ENCODE measurements at places on chromosomes 13 and 19.

GRCh38 chr19:55319785-55320184, 5.4 kb downstream of the TMEM150B start:
- peak; percentile 60 for DNase-seq

GRCh38 chr13:24506698-24507335, 5.8 kb downstream of the PARP4 start:
- DNase-seq: no peak

GRCh38 chr19:42051166-42052115, 18.6 kb downstream of the GRIK5 start:
- no peak for DNase-seq

DNA sequence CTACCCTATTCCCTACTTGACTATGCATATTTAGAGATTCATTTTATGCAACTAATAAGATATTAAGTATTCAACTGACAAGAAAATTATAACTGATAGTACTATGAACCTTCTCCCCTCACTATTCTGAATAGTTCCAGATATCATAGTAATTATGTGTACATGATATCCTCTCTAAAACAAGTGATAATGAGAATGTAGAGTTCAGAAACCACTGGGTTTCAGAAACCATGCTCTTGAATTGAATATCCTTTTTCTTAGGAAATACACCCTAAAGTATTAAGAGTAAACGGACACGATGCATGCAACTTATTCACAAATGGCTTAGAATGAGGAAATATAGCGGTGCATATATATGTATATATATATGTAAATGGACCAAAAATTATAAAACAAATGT, 160.9 kb downstream of the TBC1D4 start:
- DNase-seq: no peak

DNA sequence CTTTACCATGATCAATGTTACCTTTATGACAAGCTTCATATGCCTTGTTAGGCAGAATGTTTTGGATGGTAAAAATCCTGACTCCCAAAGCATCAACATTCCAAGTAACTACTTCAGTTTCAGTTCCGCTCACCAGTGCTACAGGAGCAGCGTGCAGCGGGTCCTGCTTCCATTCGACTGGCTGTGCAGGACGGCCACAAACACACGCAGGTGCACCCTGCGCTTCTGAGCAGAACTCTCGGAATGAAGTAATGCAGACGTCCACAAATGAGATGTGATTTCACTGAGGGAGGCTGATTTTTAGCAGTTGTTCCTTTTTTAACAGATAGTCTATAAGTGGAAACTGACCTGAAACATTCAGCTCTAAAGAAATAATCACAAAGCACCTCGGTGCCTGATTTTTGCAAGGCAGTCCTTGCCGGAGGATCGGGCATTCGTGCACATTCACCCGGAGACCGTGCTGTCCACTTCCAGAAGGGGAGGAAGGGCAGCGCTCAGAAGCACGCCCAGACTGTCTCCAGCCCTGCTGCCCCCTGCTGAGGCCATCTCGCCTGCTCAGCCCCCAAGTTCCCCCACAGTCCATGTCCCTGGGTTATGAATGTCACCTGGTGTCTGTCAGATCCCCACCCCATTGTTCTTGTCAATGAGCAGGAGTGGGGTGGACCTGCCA, 85.8 kb downstream of the RAB20 start:
- no peak for DNase-seq

GRCh38 chr19:49570138-49570856, 10.1 kb downstream of the NOSIP start:
- DNase-seq: peak; percentile 88

DNA sequence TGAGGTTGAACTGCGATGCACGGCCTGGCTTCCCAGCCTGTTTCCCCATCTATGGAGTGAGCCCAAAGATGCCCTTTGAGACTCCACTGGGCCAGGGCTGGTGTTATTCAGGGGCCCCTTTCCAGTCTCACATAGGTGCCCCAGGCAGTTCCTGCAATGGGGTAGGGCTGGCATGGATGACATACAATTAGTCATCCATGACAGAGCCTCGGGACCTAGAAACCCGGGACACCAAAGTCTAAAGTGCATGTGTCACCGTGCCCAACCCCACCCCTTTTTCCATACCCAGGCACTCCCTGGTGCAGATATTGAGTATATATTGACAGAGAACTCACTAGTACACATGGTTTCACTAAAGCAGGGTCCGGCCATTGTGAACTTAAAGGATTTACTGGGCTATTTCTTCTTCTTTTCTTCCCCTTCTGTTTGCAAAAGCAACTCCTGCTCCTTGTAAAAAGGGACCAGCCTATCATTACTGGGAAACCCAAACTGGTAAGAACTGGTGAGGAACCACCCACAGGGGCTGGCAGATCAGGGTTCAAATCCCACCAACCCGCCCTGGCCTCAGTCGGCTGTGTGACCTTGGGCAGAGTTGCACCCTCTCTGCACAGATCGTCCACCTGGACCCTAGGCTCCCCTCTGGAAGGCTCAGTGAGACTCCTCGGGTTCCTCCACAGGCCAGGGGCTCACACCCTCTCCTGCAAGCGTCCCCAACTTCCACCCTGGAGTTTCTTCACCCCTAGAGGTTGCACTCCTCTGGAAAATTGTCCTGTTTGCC, 2.7 kb downstream of the B3GNT3 start:
- DNase-seq: peak; percentile 96

DNA sequence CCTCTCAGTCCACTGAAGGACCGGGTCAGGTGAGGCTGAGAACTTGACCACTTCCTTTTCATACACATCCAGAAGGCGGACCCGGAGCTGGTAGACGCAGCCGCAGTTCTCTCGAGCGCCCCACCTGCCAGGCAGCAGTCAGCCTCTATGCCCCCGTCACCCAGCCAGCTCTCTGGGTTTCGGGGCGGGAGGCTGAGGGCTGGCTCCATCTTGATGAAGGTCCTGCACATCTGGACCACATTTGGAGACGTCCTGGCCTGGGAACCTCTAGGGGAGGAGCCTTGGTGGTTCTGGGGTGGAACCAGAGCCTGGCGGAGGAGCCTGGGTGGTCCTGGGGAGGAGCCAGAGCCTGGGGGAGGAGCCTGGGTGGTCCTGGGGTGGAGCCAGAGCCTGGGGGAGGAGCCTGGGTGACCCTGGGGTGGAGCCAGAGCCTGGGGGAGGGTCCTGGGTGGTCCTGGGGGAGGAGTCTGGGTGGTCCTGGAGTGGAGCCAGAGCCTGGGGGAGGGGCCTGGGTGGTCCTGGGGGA, 14.3 kb downstream of the MRPS12 start:
- no peak for DNase-seq

- peak; percentile 88 for DNase-seq
Measured at GRCh38 chr19:48568345-48568886, 16.4 kb downstream of the SULT2B1 start.

GRCh38 chr13:48295271-48295670, 8.3 kb upstream of the RB1 start:
- DNase-seq: no peak

DNA sequence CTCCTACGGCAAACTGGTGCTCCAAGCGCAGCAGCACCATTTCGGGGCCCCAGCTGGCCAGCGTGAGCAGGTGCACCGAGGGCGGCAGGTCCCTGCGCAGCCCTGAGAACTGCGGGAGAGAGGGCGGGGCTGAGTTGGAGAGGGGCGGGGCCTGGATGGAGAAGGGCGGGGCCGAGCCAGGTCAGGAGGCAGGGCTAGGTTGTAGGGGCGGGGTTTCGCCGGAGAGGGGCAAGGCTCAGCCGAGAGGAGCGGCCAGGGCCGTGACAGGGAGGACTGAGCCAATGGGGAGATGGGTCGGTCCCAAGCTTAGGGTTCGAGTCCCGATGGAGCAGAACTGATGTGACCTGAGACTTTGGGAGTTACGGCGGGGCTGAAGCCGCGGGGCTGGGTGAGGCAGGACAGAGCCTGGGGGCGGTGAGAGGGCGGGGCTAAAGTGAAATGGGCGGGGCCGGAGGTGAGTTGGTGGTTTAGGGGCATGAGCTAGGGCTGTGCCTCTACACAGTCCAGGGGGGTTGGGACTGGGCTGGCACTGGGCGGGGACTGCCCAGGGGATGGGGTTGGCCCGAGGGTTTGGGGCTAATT, 19.0 kb downstream of the MAN2B1 start:
- DNase-seq: peak; percentile 88

DNA sequence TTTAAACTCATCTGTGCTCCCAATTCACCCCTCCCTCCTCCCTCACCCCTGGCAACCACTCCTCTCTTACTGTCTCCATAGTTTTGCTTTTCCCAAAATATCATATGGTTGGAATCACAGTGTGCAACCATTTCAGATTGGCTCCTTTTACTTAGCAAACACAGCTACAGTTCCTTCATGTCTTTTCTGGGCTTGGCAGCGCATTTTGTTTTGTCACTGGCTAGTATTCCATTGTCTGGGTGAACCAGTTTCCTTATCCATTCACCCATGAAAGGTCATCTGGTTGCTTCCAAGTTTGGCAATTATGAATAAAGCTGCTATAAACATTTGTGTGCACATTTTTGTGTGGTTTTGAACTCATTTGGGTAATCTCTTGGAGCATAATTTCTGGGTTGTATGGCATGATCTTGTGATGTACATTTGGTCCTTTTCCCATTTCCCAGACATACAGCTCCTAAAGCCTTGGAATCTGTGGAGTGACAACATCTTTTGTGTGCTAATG, 23.9 kb upstream of the GAS6 start:
- no peak for DNase-seq

GRCh38 chr13:46321494-46322225, 65.4 kb downstream of the RUBCNL start:
- DNase-seq: peak; percentile 52

- DNase-seq: no peak
Measured at GRCh38 chr13:93700115-93700514, 473.5 kb downstream of the GPC6 start.

DNA sequence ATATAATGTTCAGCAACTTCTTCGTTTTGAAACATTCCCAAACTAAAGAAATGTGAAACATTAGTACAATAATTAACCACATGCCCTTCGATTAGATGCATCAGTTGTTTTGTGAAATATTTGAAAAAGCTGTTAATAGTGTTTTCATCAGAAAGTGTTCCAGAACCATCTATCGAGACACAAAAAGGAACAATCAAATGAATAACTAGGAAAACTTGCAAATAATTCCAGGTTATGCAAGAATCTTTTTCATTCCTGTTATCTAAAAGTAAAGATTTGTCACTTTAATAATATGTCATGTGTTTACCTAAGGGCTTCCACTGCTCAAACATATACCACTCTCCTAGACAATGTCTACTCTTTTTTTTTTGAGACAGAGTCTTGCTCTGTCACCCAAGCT, 904.2 kb upstream of the MIR17HG start:
- no peak for DNase-seq

DNA sequence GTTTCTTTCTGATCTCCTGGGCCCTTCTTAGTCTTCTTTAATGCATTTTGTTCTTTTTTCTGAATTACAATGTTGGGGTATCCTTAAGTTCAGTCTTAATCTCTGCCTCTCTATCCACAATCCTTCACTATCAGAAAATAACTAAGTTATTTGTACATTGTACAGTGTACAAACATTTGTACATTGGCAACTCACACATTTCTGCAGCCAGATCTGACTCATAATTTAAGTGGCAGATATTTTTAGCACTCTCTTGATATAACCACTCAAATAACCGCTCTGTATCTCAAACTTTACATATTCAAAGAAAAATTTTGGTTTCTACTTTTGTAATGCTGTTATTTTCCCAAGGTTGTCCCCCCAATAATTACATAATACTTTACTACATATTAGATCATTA, 691.1 kb upstream of the SPRY2 start:
- no peak for DNase-seq

DNA sequence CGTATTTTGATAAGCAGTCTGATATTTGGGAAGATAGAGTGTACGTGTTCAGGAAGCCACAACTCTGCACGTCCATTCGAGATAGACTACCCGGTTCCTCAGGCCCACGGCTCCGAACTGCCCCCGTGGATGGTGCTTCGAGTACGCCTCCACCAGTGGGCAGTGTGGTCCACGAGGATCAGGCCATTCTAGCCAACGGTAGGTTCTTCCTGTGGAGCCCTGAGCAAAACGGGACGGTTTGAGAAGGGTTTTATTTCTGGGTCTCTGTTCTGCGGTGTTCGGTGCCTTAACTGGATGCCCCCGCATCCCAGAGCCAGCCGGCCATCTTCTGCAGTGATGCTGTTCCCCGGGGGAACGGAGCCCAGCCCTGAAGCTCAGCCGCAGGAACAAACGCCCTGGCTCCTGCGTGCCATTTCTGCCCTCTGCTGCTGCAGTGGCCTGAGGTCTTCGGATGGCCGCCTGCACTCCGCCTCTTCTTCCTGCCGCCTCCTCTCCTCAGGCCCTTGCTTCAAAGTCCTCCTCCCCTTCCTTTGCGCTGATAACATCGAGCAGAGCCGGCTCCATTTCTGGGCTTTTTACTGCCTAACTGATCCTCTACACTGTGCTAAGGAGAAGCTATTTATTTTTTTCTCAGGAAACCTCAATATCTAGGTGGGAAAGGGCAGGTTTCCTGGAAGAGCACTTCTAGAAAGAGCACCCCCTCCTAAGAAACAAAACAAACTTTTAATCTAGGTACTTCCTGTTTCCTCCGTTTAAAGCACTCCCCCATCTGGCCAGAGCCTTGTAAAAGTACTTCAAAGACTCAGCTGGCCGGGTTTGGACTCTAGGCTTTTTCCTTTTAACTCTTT, 36.2 kb upstream of the SLC46A3 start:
- peak; percentile 48 for DNase-seq

GRCh38 chr19:810077-810855, 11.5 kb downstream of the PLPPR3 start:
- DNase-seq: no peak

DNA sequence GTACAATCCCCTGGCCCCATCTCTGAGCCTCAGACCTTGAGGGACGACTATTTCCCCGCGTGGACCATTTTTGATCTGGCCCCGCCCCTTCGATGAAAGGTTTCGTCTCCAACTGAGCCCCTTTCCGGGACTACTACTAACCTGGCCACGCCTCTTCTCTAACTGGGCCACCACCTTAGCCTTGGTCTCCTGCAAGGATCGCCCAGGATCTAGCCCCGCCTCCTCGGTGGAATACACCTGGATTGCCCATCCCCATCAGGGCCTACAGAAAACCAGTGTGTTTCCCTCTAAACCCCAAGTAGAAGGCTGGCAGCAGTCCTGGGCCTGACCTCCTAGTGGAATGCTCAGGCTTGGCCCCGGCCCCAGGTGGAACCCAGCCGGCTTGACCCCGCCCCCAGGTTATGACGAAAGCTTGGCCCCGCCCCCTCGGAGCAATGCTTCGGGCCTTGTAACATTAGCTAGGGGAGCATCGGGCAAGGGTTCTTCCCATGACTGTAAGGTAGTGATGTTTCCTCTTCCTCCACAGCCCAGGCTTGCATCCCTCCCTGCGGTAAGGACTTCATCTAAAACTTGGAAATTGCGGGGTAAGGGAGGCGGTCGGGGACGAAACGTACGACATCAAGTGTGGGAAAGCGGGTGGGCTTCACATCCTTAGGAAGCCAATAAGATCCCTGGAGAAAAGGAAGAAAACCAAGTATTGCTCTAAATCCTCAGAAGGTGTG, 9.1 kb downstream of the SPACA6 start:
- DNase-seq: peak; percentile 91

GRCh38 chr19:35459414-35460082, 11.5 kb downstream of the FFAR2 start:
- DNase-seq: peak; percentile 43
